Endodermal cell (in vitro differentiated cells): ENCODE measurements at places on chromosomes 11 and 22.

DNA sequence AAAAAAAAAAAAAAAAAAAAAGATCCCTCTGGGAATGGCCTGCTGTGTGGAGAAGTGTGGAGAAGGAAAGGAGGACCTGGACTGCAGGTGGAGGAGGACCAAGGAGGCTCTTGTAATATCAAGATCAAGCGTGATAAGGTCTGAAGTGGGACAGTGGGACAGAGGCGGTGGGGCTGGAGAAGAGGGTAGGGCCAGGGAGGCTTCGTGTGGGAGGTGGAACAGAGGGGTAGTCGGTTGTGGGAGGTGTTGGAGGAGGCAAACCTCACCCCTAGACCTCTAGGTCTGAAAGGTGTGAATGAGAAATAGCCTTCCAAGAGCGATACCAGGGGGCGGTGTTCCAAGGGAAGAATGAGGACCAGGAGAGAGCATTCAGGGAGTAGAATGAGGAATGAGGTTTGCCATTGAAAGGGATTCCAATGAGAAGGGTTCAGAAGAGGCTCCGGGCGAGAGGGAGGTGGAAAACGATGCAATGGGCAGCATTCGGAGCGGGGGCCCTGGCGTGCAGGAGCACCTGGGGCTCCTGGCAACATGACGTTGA lies 44.2 kb downstream of the MCHR1 start:
- no peak for DNase-seq

DNA sequence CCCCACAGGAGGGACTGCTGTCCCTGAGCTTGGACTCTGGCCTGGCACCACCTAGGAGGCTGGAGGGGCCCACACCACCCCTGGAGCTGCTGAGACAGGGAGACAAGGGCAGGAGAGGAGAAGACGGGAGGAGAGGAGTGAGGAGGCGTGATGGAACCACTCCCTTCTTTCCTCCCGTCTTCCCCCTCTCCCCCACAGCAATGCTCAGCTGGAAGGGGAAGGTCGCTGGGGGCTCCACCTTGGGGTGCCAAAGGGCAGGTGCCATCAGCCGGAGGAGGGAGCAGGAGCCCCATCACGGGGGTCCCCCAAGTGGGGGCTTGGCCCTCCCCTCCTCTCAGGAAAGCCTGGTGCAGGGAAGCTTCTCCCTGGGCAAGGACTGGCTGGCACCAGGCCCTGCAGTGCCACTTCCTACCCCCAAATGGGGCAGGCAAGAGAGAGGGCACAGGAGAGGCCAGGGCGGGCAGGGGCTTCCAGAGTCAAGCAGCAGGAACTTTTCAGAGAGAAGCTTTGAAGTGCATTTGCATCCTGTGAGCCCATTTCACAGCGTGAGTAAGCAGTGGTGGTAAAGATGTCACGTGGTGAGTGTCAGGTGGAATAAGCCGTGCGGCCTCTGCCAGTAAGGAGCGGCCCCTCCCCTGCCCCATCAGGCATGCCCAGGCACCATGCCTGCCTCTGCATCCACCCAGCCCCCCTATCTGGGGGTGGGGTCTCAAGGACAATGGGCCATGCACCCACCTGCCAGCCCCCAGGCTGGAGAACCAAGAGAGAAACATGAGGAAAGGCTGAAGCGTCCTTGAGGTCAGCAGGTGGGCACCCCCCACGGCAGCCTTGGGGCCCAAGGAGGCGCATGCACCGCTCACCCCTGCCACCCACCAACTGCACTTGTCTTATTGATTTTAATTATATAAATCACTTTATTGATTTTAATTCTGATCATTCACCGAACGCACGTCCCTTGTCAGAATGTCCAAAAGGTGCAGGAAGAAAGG lies 4.9 kb downstream of the IGF2 start:
- no peak for DNase-seq

GRCh38 chr11:45648931-45649330 lies 16.5 kb downstream of the CHST1 start:
- DNase-seq, result no peak

- no peak for DNase-seq
Measured at GRCh38 chr11:19980388-19980787, 179.9 kb downstream of the DBX1 start.

- peak; percentile 41 for DNase-seq
Measured at GRCh38 chr11:2512431-2513407, 67.9 kb downstream of the KCNQ1 start.
